CD4-positive, alpha-beta T cell treated with Interleukin-21 for 1 hour (primary cell): ENCODE measurements at places on chromosomes 6 and 20.
A peak's percentile ranks its signal among the peaks of the same experiment; 100 is the strongest.

DNA sequence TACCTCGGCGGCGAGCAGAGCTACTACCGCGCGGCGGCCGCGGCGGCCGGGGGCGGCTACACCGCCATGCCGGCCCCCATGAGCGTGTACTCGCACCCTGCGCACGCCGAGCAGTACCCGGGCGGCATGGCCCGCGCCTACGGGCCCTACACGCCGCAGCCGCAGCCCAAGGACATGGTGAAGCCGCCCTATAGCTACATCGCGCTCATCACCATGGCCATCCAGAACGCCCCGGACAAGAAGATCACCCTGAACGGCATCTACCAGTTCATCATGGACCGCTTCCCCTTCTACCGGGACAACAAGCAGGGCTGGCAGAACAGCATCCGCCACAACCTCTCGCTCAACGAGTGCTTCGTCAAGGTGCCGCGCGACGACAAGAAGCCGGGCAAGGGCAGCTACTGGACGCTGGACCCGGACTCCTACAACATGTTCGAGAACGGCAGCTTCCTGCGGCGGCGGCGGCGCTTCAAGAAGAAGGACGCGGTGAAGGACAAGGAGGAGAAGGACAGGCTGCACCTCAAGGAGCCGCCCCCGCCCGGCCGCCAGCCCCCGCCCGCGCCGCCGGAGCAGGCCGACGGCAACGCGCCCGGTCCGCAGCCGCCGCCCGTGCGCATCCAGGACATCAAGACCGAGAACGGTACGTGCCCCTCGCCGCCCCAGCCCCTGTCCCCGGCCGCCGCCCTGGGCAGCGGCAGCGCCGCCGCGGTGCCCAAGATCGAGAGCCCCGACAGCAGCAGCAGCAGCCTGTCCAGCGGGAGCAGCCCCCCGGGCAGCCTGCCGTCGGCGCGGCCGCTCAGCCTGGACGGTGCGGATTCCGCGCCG is 994 bp downstream of the FOXC1 start:
- no peak for DNase-seq

DNA sequence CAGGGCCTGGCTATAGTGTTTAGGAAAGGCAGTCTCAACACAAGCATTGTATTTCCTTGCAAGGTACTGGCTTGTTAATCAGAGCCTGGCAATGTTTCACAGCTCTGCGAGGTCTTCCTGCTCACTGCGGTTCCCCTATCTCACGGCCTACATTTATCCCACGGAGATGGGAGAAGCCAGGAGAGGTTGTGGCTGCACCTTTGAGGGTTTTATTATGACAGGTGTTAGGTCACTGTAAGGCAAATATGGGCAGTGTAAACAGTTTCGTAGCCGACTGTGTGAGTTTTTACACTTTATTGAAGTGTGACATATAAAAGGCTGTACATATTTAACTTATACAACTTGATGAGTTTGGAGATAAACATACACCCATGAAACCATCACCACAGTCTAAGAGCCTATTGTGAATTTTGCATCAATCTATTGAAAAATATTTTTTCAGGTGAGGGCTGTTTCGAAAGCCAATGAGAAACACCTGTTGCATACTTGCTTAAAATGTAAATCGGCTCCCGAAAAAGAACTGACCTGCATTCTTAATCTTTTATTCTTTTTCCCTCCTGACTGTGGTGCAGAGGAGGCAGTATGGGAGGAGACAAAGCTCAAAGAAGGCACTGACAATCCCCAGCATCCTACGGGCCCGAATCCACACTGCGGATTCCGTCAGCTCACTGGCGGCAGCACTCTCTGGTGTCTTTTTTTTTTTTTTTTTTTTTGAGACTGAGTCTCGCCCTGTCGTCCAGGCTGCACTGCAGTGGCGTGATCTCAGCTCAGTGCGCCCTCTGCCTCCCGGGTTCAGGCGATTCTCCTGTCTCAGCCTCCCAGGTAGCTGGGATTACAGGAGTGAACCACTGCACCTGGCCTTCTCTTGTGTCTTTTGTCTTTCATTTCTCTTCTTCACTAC is 7.5 kb upstream of the RBM38 start:
- DNase-seq = no peak

DNA sequence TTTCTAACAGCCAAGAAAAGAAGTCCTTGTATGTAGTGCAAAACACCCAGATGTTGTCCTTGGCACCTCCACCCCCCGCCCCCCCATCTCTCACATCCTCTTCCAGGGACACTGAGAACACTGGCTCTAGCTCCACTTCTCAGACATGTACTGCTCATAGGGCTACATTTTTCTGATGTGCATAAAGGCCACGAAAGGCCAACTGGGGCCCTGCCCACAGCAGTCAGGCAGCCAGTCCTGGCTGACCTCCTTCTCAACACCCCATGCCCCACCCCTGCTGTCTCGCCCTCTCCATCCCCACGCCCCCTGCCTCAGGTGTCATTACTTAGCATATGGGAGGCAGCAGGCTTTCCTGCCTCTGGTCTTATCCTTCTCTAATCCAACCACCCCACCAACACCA is 11.3 kb downstream of the GABRR1 start:
- no peak for DNase-seq

- no peak for DNase-seq
Observed at GRCh38 chr20:44884907-44885391, 556 bp upstream of the YWHAB start.

GRCh38 chr20:7692478-7692877 is 247.8 kb downstream of the HAO1 start:
- no peak for DNase-seq

DNA sequence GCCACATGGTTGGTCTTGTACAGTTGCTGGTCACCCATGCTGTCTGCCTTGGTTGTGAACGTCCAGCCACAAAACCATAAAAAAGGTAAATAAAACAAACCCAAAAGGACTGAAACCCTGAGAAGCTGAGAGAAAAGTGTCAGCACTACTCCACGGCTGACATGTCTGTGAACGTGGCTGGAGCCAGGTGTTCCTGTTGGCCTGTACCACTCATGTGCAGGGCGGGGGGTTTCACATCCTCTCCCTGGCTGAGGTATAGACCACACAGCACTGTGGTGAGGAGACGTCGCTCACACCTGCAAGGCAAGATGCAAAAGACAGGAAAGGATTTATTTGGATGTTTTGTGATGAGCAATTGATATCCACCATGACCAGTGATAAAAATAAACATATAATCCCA is 51.9 kb upstream of the MRPS10 start:
- DNase-seq = peak; percentile 33

DNA sequence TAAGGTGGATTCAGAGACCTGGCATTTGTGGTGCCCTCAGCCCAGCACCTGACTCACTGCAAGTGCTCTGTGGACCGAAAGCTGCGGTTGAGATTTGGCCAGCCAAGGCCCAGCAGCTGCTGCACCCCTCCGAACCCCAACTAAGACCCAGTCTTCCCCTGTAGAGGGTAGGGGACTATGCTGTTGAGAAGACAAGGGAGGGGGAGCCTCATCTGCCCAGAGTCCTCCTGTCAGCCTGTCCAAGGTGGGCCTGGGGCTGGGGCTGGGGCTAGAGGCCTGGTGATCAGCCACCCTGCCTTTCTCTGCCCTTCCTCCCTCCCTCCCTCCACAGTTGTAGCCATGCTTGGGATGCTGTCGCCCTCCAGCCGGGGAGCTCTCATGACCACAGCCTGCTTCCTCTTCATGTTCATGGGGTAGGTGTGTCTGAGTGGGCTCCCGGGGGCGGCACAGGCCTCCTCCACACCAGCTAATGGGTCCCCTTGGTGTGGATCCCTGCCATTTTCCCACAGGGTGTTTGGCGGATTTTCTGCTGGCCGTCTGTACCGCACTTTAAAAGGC is 40.9 kb downstream of the TM9SF4 start:
- DNase-seq = no peak

- DNase-seq = no peak
Observed at GRCh38 chr6:154426997-154427396, 70.4 kb upstream of the IPCEF1 start.

GRCh38 chr20:44454306-44454963 is 21.2 kb upstream of the TTPAL start:
- DNase-seq = no peak

GRCh38 chr6:106564476-106564875 is 64.8 kb downstream of the RTN4IP1 start:
- no peak for DNase-seq

GRCh38 chr20:11754451-11754850 is 163.2 kb upstream of the BTBD3 start:
- no peak for DNase-seq

GRCh38 chr6:137165375-137166246 is 7.8 kb downstream of the IL22RA2 start:
- peak; percentile 43 for DNase-seq

GRCh38 chr6:33846226-33846625 is 42.4 kb upstream of the MLN start:
- DNase-seq = no peak

- no peak for DNase-seq
Observed at GRCh38 chr6:155517294-155517693, 61.7 kb upstream of the NOX3 start.

DNA sequence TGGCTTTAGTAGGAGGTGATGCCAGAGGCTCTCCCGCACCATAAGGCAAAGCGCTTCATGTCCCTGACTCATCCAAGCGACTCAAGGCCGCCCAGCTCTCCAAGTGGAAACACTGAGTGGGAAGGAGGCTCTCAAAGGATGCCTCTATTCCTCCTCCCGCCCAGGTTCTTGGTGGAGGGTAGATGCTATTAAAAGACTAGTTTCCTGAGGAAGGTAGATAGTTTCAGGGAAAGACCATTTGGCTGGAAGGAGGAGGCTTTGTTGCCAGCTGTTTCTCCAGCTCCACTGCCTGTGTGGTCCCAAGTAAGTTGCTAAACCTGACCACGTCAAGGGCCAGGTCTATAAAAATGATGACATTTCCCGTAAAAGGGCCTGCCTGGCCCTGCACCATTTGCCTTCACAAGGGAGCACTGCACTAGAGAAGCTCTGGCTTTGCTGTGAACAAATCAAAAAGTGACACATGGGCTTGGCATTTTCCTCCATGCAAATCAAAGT is 48.2 kb downstream of the GMDS start:
- no peak for DNase-seq

GRCh38 chr20:36756496-36756895 is 10.6 kb upstream of the NDRG3 start:
- no peak for DNase-seq

DNA sequence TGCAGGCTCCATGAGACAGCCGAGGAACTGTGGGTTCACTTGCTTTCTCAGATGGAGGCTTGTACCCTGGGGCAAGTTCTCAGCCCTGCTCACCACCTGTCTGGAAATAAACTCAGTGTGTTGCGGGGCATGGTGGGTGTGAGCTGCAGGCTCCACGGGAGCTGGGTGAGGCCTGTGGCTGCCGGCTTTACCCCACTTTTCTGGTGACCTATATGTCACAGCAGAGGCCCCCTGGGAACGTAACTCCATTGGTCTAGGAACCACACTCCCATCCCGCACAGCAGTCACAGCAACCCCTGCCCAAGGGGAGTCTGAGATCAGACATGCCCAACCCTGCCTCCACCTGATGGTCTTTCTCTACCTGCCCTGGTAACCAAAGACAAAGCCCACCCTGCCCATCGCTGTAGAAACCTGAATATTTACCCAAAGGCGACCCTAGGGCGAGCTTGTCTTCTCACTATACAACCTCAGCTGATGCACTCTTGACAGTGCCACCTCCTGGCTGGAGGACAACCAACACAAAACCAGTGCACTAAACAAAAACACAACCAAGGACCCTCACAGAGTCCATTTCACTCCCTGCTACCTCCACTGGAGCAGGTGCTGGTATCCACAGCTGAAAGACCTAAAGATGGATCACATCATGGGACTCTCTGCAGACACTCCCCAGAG is 174.3 kb downstream of the PDE10A start:
- DNase-seq = no peak

- no peak for DNase-seq
Observed at GRCh38 chr6:75922226-75922625, 150.2 kb downstream of the IMPG1 start.

DNA sequence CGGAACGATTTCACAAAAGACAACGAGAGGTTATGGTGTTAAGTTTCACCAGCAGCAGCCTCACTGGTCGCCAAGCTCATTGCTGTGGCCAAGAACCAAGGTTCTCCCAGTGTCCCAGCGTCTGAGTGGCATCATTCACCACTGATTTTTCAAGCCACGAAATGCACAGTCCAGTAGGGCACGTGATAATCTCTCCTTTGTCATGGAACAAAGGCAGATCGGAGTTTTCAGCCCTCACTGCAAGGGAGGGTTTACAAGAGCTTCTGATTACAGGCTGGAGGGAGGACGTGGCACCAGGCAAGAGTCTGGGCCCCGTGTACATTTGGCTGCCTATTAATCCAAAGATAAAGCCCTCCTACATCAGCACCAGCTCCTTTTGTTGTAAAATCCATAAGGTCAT is 2.0 kb downstream of the CD24 start:
- no peak for DNase-seq

DNA sequence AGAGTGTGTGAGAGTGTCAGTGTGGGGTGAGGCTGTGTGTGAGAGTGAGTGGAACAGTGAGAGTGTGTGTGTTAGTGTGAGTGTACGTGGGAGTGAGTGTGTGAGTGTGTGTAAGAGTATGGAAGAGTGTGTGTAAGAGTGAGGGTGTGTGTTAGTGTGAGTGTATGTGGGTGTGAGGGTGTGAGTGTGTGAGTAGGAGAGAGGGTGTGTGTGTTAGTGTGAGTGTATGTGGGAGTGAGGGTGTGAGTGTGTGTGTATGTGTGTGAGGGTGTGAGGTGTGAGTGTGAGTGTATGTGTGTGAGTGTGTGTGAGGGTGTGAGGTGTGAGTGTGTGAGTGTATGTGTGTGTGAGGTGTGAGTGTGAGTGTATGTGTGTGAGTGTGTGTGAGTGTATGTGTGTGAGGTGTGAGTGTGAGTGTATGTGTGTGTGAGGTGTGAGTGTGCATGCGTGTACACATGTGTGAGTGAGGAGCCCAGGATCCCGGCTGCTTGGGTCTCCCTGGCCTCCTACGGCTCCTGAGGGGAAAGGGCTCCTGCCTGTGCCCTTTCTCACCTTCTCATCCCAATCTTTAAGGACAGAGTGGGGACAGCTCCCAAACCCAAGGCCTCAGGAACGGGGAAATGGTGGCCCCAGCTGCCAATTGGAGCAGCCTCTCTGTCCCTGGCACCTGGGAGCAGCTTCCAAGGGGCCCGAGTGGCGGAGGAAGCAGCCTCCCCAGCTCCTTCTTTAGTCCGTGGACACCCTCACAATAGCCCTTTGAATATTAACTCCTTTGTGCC is 100.2 kb downstream of the PSMB1 start:
- DNase-seq = no peak

- no peak for DNase-seq
Observed at GRCh38 chr6:154565331-154565730, 54.8 kb upstream of the CNKSR3 start.

DNA sequence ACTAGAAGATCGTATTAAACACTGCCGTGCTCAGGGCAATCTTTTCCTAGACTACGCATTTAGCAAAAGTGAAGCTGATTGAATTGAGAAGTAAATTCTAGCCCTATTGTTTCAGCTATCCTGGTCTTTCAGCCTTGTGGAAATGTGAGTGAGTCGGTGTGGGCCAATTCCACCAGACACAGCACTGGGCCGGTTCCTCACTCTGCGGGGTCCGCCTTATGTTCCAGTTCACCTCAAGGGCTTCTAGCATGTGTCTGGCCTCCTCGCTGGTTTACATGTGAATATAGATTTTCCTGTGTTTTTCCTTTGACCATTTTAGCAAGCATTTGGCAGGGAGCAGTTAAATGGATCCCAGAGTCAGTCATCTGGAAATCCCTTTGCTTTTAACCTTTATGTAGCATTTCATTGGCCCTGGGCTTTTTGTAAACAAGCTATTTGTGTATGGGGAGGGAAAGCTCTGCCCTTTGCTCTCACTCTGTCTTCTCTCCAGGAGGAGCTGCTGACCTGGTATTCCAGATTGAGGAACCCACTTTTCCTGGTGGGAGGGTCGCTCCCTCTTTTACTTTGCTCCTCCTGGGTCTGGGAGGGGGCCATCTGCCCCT is 12.4 kb upstream of the GTSF1L start:
- DNase-seq = no peak
